Activated CD4-positive, alpha-beta T cell treated with anti-CD3 and anti-CD28 coated beads, Interleukin-2, amount 50 U/mL, for 24 hours (primary cell): ENCODE measurements at places on chromosomes 1 and 21.

DNA sequence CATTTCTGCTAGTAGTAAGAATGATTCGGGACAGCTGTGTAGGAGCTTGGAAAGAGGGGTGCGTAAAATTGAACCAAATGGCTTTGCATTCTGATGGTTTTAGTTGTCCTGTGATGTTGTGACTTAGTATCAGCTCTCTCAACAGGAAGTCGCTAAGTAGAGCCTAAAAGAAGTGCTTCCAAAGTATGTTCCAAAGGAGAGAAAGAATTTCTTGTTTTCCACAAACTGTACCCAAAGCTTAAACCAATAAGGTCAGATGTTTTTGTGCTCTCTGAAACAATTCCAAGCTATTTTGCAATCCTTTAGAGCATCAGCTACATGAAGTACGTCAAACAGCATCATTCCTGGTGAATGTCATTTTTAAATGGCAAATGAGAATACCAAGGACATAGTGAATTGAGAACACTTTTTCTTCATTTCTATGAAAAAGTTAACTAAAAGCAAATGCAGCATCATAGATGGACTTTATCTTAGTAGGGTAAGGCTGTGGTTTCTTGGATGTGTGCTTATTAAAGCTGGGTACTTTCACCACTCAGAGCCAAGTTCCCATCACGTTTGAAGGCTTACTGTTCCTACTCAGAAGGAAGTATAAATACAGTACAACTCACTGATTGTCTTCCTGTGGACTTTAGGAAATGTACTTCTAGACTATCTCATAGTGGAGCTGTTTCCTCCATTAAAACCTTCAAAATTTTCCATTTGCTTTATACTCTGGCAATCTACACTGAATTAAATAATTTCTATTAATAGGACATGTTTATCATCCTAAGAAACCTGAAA lies 148.6 kb downstream of the C1orf21 start:
- no peak for DNase-seq

GRCh38 chr1:95370691-95371562 lies 136.9 kb downstream of the RWDD3 start:
- DNase-seq, result no peak

GRCh38 chr1:159206110-159206509 lies 1.4 kb downstream of the ACKR1 start:
- DNase-seq, result no peak

DNA sequence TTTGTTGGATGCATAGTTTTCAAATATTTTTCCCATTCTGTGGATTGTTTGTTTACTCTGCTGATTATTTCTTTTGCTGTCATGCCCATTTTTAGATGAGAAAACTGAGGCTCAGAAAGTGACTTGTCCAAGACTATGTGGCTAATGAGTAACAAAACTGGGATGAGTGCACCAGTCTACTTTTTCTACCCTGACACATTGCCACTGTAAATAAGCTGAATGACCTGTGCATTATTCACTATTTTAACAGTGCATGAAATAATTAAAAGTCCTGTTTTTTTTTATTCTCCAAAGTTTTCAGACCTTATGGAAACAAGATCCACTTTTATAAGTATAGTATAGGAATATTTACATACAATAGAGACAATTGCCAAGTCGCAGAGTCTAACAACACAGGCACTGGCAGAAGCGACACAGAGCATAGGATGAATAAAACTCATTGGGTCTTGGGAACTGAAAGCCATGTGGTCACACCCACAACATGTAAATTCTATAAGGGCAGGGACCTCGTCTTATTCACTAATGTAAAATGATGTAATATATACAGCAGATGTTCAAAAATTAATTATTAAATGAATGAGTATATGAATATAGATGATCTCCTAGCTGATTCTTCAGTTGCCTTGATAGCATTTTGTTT lies 45.2 kb downstream of the HLX start:
- DNase-seq, result no peak

DNA sequence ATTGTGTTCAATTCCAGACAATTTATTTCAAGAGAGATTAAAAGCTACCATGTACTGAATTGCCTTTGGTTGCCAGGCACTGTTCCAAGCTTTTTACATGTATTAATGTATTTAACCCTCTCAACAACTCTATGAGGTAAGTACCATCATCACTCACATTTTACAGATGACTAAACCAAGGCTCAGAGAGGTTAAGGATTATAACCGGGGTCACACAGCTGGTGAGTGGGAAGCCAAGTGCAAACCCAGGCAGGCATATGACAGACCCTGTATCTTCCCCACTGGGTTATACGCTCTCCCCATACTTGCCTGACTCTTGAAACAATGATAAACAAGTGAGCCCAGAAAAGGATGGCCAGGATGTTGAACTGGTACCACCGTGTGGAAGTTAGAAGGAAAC lies 16.5 kb downstream of the PLEKHA6 start:
- DNase-seq, result no peak

DNA sequence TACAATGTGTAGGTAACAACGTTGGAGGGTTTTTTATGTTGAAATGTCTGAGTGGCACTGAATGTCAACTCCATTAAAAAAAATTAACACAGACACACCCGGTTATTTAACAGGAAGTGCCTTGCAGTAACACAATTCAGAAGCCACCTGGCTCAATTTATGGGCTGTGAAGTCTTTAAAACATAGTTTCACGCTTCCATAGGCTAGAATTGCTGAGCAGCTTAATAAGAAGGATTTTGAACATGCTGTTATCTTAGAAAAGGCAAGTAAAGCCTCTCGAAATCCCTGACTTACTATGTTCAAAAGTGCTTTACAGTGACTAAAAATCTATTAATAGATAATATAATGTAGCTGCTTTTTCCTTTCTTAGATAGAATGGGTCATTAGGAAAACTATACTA lies 19.7 kb downstream of the SRSF4 start:
- no peak for DNase-seq

- no peak for DNase-seq
Observed at GRCh38 chr1:206035027-206035426, 11.3 kb upstream of the CTSE start.

DNA sequence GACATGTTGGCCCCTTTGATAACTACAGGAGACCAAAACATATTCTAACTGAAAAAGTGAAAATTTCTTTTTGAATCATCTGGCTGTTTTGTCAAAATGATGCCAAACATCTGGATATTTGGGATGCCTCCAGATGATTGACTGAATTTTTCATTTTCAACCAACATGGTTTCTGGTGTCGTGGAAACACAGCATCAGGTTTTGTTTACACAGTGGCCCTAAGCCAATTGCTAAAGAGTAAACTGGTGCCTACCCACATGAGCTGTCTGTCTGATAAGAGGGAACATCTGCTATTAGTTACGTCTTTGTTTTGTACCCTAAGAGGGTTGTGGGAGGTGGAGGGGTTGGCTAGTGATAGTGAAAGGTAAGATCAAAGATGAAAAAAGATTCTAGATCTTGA lies 204.8 kb downstream of the KCNK2 start:
- DNase-seq, result no peak

- peak; percentile 6 for DNase-seq
Observed at GRCh38 chr1:232629250-232630046, 485 bp downstream of the SIPA1L2 start.

DNA sequence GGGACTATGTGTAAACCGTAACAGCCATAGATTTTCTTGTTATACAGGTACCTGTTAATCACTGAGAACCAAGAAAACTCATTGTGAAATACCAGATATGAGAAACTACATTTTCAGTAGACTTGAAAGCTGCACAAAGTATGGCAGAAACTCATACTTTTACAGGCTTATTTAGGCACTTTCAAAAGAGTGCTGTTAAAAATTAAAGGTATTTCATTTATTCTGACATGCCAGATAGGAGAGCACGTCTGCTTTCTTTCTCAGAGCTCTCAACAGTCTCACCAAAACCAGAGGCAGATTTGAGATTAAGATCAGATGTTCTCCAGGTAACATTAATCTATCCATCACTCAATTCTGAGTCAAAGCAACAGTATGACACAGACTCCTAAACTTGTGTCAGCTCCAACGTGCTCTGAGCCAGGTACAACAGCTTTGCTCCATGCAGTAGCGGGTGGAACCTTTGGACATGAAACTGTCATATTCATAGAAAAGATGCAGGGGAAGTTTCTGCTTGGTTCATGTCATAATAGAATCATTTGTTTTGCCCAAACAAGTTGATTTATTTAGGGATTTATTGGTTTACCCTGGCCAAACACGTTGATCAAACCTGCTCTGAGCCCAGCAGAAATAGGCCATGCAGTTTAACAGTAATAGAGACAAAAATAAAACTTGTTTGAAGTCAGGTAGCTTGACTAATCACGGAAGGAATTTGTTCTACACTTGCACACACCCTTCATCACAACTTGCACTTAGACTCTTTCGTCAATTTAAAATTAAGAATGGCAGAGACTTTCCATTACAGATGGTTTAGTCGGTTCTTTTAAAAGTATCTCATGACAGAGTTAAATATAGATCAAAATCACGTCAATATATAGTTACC lies 20.8 kb upstream of the TSNAX start:
- DNase-seq, result no peak

DNA sequence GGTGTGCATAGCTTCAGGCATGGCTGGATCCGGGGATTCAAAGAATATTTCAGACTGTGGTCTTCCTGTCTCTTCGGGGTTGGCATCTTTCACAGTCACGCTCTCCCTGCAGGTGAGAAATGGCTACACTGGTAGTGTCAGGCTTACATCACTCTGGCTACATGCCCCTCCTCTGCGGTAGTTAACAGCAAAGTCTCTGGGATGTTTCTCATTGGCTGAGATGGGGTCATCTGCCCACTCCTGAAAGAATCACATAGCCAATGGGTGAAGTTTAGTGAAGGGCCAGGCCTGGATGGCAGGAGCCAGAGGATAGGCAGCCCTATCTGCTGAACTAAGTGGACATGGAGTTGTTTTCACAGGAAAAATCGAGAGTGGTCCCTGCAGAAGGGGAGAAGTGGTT lies 356.5 kb downstream of the MATN1 start:
- DNase-seq, result no peak

- peak; percentile 18 for DNase-seq
Observed at GRCh38 chr1:110673197-110673701, 1.5 kb downstream of the KCNA3 start.

- no peak for DNase-seq
Observed at GRCh38 chr1:219189021-219189824, 15.5 kb downstream of the LYPLAL1 start.

- no peak for DNase-seq
Observed at GRCh38 chr1:165483412-165483811, 38.5 kb upstream of the RXRG start.

GRCh38 chr1:17575797-17576518 lies 36.5 kb downstream of the ARHGEF10L start:
- DNase-seq, result no peak

DNA sequence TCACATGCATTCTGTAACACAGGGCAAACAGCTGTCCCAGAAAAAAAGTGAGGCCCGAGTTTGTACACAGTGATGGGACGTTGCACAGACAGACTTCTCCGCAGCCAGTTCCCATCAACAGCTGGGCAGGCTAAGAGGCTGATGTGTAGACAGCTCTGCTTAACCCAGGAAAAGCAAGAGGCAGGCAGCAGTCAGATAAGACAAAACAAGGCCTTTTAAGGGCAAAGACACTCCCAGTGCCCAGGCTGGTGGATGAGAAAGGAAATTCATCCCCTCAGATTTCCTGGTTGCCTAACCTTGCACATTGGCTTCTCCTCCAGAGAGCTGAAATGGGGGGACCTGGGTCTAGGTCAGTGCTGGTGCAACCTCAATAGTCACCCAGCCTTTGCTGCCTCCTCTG lies 17.2 kb upstream of the PHLDA3 start:
- no peak for DNase-seq

- no peak for DNase-seq
Observed at GRCh38 chr1:30198451-30198760, 525.0 kb downstream of the MATN1 start.

GRCh38 chr1:163166886-163167555 lies 35.7 kb downstream of the RGS5 start:
- no peak for DNase-seq

- DNase-seq, result no peak
Observed at GRCh38 chr1:100323419-100324106, 28.7 kb upstream of the CDC14A start.

DNA sequence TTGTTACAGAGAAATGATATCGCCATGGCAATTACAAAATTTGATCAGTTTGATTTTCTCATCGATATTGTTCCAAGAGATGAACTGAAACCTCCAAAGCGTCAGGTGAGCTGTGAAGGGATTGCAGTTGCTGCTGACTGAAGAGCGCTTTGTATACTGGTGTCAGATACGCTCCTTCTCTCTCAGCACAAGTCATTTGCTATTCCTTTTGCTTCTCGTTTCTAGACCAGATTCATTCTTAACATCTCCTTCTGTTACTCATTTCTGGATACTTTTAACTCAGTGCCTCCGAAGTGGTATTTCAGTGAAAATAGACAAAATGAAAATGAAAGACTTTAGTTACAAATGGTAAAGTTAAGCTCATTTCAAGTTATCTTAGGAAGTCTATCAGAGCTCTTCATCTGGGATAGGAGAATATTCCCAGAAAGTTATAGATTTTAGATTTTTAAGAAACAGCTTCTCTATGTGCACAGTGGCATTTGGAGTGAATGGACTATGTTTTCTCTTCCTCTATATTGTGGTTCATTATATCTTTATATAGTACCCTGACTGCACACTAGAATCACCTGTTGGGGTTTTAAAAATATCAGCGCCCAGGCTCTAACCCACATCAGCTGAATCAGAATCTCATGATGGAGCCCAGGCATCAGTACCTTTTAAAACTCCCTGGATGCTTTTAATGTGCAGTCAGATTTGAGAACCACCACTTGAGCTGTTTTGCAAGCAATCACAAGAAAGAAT lies 30.3 kb upstream of the KCNQ4 start:
- no peak for DNase-seq

DNA sequence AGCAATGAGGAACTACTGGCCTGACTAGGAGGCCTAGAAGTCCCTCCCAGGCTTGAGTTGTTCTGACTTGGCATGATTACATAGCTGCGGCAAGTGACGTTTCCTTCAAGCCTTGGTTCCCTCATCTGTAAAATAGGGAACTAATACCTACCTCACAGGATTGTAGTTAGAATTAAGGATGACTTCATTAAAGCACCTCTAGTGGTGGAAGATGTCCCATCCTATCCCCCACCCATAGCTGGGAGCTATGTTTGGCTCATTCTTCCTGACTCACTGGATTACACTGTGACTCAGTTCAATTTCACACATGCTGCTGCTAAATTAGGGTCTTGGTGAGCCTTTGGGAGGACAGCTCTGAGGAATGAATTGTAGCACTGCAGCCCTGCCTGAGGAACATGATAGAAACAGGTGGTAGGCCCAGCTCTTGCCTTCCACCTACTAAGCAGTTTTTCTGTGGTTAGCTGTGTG lies 6.0 kb upstream of the SHISA4 start:
- DNase-seq, result no peak

GRCh38 chr1:115064461-115064860 lies 24.8 kb downstream of the TSPAN2 start:
- DNase-seq, result no peak

DNA sequence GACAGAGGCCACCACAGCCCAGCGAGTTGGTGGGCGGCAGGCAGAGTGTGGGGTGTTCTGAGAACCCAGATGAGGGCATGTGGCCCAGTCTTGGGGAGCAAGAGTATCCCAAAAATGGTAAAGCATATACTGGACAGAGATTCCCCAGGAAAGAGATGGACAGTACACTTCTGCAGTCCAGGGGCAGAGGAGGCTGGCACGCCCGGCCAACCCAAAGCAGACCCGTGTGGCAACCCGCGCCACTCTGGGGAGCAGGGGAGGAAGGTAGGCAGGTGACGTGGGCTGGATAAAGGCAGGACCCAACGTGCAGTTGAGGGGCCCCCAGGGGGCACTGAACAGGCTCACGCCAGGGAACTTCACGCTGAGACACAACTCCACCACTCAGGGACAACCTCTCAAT lies 46.4 kb upstream of the RIPK4 start:
- no peak for DNase-seq
